ENCODE measurements at places on chromosomes 5 and 9.

DNA sequence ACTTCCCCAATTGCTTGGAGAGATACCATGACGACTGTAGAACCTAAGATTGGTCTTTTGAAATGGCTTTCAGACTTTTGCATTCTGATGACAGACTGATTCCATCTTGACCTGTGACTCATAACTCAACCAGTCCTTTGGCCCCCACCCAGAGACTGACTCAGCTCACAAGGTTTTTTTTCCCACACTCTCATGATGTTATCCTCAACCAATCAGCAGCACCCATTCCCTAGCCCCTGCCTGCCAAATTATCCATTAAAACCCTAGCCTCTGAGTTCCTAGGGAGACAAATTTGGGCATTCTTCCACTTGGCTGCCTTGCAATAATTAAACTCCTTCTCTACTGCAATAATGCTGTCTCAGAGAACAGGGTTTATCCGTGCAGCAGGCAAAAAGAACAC is 1263.3 kb upstream of the CDH9 start:
- DNase-seq: no peak

- DNase-seq: no peak
Measured at GRCh38 chr9:13278023-13278367, 1.5 kb downstream of the MPDZ start.

DNA sequence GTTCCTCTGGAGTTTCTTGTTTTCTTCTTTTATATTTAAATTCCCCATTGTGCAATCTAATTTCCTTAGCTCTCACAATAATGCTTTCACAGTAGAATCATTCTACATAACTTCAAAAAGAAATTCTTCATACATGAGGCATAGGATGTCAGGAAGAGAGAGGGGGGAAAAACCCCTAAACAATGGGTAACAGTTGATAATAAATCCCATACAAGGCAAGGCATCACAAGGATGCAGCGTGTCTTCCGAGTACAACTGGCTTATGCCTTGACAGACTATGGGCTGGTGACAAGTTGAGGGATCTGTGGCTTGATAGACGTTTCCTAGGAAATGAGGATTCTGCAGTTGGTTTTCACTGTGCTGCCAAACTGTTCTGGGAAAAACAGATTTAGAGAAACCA is 247.4 kb downstream of the ARL15 start:
- no peak for DNase-seq

DNA sequence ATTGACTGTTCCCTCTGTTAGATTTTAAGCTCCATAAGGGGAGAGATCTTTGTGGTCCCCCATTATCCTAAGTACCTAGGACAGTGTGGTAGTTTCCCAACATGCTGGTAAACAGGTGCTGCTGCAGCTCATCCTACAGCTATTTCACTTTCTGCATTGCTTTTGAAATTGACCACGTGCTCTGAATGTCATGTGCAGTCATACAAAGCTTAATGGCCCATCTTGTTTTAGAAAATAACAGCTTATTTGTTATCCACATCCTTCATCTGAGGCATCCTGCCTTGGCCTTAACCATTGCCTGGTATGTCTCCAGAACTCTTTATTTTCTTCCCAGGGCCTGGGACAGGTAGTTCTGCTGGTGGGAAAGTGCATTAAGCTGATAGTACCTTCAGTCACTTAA is 14.7 kb downstream of the PIK3R1 start:
- no peak for DNase-seq

- no peak for DNase-seq
Measured at GRCh38 chr9:95506428-95506677, 10.4 kb downstream of the PTCH1 start.

- no peak for DNase-seq
Measured at GRCh38 chr5:120151181-120151580, 312.9 kb upstream of the PRR16 start.

DNA sequence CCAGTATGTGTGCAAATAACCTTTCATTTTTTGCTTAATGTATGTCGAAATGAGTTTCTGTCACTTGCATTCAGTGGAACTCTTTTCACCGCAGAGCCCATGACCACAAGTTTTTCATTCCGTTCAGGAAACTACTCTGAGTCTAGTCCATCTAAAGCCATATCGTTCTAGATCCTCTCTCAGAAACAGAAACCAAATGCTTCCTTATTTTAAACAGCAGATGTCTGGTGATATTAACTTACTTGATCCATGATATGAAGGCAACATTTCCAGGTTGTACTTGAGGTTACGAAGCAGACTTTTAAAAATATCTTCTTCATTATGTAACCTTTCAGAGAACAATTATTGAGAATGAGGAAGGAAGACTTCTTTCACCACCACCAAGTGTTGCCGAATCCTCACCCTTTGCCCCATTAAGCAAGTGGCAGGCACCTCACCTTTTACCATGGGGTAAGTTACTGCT is 72.4 kb upstream of the GNAQ start:
- DNase-seq: no peak

GRCh38 chr5:91109634-91110033 is 273.5 kb downstream of the ARRDC3 start:
- no peak for DNase-seq

DNA sequence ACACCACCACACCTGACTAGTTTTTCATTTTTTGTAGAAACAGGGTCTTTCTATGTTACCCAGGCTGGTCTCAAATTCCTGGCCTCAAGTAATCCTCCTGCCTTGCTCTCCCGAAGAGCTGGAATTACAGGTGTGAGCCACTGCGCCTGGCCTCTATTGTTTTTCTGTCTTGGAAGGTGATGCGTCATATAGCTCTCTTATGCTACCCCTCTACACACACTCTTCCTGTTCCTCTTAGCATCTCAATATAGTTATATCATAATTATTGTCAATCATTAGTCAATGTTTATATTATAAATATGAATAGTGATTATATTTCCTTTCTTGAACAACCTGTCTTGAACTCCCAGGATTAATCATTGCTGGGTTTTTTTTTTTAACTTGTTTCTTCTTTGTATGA is 7.3 kb downstream of the PKD2L2 start:
- DNase-seq: no peak

DNA sequence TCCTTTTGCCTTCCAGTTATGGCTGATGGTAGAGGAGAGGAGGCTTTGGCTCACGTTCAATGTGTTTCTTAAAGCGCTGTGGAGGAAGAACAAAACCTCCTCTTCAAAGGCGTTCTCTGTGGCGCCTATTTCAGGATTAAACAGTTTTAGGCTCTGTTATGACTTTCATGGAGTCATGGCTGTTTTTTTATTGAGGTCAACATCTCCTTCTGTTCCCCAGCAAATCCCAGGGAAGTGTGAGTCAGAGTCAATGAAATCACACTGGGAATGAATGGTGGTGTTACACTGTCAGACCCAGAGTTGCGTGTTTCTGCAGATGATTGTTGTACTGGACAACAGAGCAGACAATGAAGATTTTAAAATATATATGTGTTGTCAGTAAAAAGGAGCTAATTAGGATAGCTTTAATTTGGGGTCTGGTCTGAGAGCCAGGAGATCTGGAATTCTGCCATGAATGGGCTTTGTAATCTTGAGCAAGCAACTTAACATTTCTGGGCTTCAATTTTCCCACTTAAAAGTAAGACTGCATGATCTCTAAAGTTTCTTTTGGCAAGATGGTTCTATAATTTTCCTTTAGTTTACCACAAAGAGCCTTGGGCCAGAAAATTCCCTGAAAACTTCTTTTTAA is 240.7 kb downstream of the CSNK1G3 start:
- no peak for DNase-seq

GRCh38 chr9:120889606-120890271 is 12.8 kb upstream of the PHF19 start:
- no peak for DNase-seq

- no peak for DNase-seq
Measured at GRCh38 chr5:141843156-141843927, 34.9 kb downstream of the PCDH1 start.

DNA sequence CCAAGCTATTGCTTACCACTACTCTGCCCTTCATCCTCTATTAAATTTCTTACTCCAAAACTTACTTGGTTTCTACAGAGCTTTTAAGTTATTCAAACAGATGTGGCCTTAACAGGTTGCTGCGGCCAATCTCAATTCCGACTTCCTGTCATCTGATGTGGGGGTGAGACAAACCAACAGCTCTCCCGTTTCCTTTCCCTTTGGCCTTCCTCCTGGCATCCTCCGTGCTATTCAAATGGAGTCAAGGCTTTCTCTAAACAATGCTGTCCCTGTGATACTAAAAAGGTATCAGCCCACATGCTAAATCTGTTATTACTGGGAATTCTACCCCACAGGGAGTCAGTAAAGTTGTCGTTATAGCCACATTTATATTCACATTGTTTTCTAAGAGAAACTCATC is 11.8 kb downstream of the RBM18 start:
- DNase-seq: no peak

DNA sequence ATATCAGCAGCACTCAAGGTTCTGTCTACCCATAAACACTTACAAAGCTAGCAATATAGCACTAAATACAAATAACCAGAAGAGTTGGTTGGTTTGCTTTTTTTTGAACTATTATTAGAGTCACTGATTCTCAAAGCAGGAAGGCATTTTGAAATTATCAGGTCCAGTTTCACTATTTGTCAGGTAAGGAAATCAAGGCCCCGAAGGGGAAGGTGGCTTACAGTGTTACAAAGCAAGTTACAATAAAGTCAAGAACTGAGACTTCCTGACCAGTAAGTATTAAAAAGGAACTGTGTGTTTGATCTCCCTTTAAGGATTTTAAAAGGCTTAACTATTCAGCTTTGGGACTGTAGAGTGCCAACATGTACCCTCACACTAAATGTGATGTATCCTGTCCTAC is 10.8 kb downstream of the C5orf15 start:
- DNase-seq: no peak

- DNase-seq: no peak
Measured at GRCh38 chr5:31770132-31770720, 131.3 kb downstream of the PDZD2 start.

GRCh38 chr5:3392306-3392939 is 203.2 kb upstream of the IRX1 start:
- no peak for DNase-seq

GRCh38 chr5:138096363-138096762 is 12.5 kb downstream of the WNT8A start:
- DNase-seq: no peak

DNA sequence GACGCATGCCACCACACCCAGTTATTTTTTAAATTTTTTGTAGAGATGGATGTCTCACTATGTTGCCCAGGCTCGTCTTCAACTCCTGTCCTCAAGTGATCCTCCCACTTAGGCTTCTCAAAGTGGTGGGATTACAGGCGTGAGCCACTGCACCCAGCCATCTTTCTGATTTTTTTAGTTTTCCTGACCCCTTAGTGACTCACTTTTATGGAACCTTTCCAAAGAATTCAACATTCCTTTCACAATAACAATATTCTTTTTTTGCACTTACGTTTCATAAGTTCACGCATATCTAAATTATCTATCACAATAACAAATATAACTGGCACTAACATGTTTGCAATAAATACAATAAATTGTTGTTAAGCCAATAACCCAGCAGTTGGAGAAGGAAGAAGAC is 8.5 kb downstream of the ELOVL7 start:
- DNase-seq: no peak

GRCh38 chr5:54669285-54669684 is 151.7 kb downstream of the SNX18 start:
- DNase-seq: no peak

- no peak for DNase-seq
Measured at GRCh38 chr5:126982202-126982601, 48.2 kb downstream of the MARCHF3 start.

DNA sequence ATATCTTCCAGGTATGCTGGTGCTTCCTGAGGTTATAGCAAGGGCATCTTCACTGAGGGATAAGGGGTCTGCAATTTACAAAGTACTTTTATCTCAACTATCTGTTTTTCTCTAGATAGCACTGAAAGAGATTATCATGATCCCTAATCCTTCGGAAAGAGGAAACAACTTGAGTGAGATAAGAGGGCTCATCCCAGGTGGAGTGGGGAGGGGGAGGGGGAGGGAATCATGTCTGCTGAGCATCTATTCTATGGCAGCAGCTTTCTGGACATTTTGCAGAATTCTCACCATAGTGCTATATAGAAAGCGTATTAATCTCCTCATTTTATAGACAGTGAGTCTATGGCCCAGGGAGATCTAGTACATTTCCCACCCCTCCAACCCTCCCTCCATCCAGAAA is 5.9 kb downstream of the TNFSF15 start:
- DNase-seq: no peak

DNA sequence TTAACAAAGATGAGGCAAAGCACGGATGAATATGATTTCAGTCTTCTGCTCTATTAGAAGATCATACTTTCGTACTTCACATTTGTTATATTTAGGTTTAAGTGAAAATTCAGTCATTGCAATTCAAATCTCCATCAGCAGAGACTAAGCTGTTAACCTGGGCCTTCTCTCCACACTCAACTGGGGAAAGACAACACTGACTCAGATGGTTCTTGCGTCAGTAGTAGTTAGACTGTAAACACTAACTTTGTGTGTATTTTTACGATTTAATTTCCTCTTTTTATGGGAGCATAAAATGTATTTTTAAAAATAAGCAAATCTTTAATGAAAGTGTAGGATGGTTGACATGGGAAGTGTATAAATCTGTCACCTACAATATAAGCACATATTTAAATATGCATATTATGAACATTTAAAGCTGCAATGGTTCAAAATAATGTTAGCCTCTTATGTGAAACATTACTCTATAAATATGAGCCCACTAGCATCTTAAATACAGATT is 42.7 kb upstream of the ZNF608 start:
- no peak for DNase-seq

DNA sequence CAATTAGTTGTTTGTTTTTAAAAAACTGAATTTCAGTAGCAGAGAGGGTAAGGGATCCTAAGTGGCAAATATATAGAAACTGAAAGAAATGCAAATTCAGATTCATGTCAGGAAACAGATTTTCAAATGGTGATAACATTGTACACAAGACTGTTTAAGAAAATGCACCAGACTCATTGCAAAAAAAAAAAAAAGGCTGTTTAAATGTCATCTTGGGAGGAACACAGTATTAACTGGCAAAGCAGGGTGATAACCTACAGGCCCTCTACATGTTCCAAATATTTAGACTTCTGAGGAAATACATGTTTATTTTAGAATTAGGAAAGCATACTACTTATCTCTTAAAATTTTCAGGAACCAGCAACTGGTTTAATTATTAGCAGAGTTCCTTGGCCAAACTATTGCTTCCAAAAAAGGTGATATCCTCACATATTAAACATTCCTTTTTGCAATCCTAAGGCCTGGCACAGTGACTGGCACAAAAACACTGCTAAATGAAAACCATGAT is 114.5 kb downstream of the TSSK1B start:
- no peak for DNase-seq

DNA sequence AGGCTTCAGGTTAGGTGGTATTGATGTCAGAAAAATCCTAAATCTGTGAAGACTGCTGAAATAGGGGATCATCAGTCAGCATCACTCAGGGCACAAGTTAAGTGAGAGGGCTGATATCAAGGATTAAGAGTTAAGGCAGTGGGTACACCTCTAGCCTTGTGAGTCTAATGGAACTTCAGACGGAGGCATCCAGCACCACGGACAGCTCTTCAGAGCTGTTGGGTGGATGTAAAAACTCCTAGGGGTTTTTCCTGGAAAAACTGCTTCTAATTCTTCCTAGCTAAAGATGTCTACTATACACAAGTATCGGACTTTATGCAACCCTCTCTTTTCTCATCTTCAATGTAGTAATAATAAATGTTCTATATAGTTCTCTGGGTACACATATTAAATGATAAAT is 165.9 kb downstream of the SH3GL2 start:
- DNase-seq: no peak

- DNase-seq: no peak
Measured at GRCh38 chr9:93491593-93492232, 38.3 kb upstream of the FAM120AOS start.

Measured in activated CD4-positive, CD25-positive, alpha-beta regulatory T cell treated with anti-CD3 and anti-CD28 coated beads, Interleukin-2, amount 50 U/mL, for 72 hours (primary cell).